ENCODE measurements at places on chromosomes 7 and 10. TPM values are rescaled to one million over a fixed set of nuclear protein-coding genes. Genes with fewer than 3 reads are reported as not detected.

ANXA8L1 gene
- not detected for total RNA-seq

PHYHIPL gene
- total RNA-seq = 1.3 TPM

TMEM229A gene
- total RNA-seq = not detected

TMEM196 gene
- total RNA-seq = 0.55 TPM

DNA sequence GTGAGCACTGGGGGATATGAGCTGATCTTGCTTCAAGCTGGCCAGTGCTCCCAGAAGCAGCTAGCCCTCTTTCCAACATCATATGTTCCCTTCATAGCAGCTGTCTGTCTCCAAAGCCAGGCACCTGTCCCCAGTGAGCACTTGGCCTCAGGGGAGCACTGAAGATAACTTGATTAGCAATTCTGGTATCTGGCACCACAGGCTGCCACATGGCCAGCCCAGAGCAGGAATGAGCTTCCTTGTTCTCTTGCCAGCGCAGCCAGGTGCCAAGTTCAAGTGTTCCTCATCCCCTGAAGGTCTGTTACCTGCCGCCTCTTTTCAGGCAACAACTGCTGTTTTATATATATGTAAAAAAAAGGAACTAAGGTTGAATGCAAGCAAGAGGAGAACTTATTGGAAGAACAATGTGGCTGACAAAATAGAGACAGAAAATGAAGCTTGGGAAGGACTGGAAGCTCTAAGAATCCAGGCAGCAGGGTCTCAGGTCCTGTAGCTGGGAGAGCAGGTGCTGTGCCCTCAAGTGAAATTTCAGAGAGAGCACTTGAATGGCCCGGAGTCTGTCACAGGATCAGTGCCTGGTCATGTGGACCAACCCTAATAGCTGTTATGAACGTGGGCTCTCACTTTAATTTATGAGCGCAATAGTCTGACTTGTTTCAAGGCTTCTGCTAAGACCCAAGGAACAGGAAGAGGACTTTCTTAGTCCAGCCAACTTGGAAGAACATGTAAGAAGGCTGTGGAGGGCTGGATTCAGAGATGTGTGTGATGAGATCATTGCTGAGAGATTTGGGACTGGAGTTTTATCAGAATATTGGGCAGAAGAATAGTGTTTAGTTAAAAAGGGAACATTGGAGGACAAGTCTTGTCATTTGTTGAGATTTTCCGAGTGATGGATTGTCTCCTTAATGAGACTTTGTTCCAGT is 267.2 kb downstream of the GLRX3 start:
- no peak overlapping the region for H3K4me3 ChIP-seq
- peaks cover 18% of the 10 kb centered on the region for H3K27me3 ChIP-seq
- H3K36me3 ChIP-seq = no peaks in the 10 kb centered on the region
- H3K27ac ChIP-seq = no peak overlapping the region

DNA sequence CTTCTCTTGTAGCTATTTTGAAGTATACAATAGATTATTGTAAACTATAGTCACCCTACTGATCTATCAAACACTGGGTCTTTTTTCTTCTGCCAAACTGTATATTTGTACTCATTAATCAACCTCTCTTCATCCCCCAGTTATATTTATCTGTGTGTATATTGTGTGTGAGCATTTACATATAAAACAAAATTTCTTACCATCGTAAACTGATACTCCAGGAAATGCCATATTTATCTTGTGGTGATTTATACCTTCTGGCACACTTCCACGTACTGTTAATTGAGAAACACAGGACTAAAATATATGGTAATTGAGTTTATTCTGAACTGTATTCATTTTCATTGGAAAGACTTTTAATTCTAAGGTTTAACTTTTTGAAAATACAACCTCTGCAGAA is 18.9 kb downstream of the ANLN start:
- H3K27ac ChIP-seq = no peak overlapping the region
- H3K4me1 ChIP-seq = no peaks in the 10 kb centered on the region
- peaks cover 16% of the 10 kb centered on the region for H3K36me3 ChIP-seq
- H3K27me3 ChIP-seq = no peaks in the 10 kb centered on the region

- no peaks in the 10 kb centered on the region for H3K27me3 ChIP-seq
- H3K27ac ChIP-seq = no peak overlapping the region
- H3K36me3 ChIP-seq = no peaks in the 10 kb centered on the region
- H3K4me3 ChIP-seq = no peak overlapping the region
Measured at GRCh38 chr10:3801558-3802192, 16.7 kb upstream of the KLF6 start.

DNA sequence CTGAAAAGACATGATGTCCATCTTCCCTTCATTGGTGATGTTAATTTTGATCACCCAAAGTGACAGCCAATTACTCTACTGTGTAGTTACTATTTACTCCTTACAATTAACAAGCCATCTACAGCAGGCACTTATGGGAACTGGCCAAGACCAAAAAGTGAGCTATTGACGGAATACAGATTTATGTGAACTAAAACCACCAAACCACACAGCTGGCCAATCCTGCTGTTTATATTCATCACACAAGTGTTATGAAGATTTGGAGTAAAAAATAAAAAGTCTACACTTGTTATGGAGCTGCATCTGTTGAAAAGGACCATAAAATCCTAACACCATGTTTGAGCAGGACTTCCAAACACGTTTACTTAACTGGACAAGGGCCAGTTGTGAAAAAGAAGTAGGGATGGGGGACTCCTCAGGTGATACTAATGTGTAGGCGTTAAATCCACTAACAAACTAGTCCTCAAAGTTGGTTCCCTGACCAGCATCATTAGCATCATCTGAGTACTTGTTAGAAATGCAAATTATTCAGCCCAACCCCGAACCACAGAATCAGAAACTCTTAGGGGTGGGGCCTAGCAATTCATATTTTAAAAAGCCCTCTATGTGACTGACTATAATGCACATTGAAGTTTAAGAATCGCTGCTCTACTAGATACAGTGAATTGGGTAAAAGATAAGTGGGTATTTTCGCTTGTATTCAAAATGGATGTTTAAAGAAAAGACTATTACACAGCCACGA is 11.6 kb downstream of the MCMBP start:
- no peak overlapping the region for H3K4me3 ChIP-seq
- H3K36me3 ChIP-seq = peaks cover 15% of the 10 kb centered on the region
- H3K4me1 ChIP-seq = peaks cover 7% of the 10 kb centered on the region
- no peak for DNase-seq

DNA sequence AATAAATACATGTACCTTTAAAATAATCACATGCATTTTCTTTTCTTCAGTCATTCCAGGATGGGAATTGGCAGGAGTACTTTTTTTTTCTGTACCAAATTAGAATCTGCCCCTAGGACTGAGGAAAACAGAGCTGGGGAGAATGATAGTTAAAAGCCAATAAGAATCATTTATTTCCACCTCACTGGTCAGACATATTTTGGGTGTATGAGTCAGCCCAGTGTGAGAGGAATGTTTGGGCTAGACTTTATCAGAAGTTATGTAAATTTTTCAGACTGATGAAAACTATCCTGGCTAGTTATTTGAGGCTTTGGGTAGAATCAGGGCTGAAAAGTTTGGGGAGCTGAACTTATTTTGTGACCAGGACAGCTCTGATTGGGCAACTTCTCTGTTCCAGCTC is 303.1 kb upstream of the NPSR1 start:
- no peaks in the 10 kb centered on the region for H3K27me3 ChIP-seq
- H3K36me3 ChIP-seq = no peaks in the 10 kb centered on the region
- no peak for DNase-seq
- no peak overlapping the region for H3K4me3 ChIP-seq

GRCh38 chr10:115662422-115662821 is 569.3 kb downstream of the ATRNL1 start:
- H3K27me3 ChIP-seq = no peaks in the 10 kb centered on the region
- no peak overlapping the region for H3K27ac ChIP-seq
- no peak for DNase-seq
- H3K36me3 ChIP-seq = no peaks in the 10 kb centered on the region

GRCh38 chr7:5491251-5492019 is 67.8 kb upstream of the TNRC18 start:
- no peak overlapping the region for H3K27ac ChIP-seq
- H3K27me3 ChIP-seq = no peaks in the 10 kb centered on the region
- no peak overlapping the region for H3K4me3 ChIP-seq
- peaks cover under 1% of the 10 kb centered on the region for H3K4me1 ChIP-seq
- H3K36me3 ChIP-seq = peaks cover 1% of the 10 kb centered on the region
- DNase-seq = no peak

- H3K4me3 ChIP-seq = no peak overlapping the region
- H3K36me3 ChIP-seq = no peaks in the 10 kb centered on the region
- H3K27me3 ChIP-seq = peaks cover 86% of the 10 kb centered on the region
- DNase-seq = no peak
- peaks cover 7% of the 10 kb centered on the region for H3K4me1 ChIP-seq
Measured at GRCh38 chr7:151014950-151015349, 9.3 kb downstream of the ATG9B start.
